Activated CD8-positive, alpha-beta T cell treated with anti-CD3 and anti-CD28 coated beads, Interleukin-2, amount 10 ng/mL, durations not matched to agents 7 days and 5 days (primary cell): ENCODE measurements at places on chromosomes 1 and 21. TPM values are rescaled to one million over a fixed set of nuclear protein-coding genes. Genes with fewer than 3 reads are reported as not detected.

Gene SLC45A3
- total RNA-seq = 0.21 TPM

Gene RGS7
- total RNA-seq = not detected

Gene OXCT2
- total RNA-seq = 0.47 TPM

Gene DNAJC16
- total RNA-seq = 15.6 TPM

Gene CD55
- total RNA-seq = 82.1 TPM

DNA sequence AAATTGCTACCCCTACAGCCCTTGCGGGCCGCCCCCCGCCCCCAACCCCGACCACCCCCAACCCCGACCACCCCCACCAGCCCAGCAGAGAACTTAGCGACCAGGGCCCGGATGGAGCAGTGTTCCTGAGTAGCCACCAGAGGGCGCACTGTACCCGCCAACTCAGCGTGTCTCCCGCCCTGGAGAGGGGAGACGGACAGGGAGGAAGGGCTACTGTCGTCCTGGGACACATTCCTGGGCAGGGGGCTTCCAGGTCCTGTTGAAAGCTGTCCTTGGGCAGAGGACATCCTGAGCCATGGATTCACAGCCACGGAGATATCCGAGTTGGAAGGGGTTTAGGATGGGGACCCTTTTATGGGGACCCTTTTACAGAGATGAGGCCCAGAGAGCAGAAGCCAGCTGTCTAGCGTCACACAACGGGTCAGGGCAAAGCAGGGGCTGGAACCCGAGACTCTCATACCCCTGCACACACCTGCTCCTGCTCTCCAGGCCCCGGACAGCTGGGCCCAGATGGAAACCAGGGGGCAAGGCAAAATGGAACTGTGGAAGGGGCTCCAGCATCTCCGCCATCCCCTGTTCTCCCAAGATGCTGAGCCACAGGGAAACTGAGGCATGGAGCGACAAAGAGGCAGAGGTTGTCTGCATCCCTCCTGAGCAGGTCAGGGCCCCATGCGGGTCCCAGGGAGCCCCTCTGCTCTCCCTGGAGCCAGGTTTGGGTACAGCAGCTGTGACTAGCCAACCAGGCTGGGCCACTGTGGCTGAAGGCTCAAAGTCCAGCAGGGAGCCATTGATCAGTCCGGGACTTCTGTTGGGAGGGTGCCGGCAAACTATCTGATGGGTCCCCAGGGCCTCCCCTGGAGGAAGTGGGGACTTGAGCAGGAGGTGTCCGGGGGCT is 25.0 kb upstream of the LAPTM5 start:
- H3K4me1 ChIP-seq = peaks cover 18% of the 10 kb centered on the region
- no peak overlapping the region for H3K27ac ChIP-seq
- H3K27me3 ChIP-seq = no peaks in the 10 kb centered on the region
- H3K36me3 ChIP-seq = no peaks in the 10 kb centered on the region

DNA sequence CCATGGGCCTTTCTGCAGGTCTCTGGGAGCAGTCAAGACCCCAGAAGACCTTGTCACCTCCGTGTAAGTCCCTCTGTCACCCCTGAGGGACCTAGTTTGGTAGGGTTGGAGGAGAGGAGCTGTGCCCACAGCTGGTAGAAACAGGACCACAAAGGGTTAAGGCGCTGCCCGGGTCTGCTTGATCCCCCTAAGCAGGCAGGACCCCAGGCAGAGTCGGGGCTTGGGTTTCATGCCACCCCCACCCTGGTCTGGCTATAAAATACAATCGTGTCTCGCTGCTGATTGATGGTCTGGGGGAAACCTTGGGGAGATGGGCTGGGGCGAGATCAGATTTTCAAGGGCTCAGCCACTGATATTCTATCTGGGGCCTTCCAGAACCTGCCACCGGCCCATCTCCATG is 50.9 kb downstream of the TAS1R2 start:
- no peak overlapping the region for H3K4me3 ChIP-seq
- no peak for DNase-seq
- H3K27ac ChIP-seq = no peak overlapping the region
- peaks cover 5% of the 10 kb centered on the region for H3K27me3 ChIP-seq
- H3K36me3 ChIP-seq = no peaks in the 10 kb centered on the region

DNA sequence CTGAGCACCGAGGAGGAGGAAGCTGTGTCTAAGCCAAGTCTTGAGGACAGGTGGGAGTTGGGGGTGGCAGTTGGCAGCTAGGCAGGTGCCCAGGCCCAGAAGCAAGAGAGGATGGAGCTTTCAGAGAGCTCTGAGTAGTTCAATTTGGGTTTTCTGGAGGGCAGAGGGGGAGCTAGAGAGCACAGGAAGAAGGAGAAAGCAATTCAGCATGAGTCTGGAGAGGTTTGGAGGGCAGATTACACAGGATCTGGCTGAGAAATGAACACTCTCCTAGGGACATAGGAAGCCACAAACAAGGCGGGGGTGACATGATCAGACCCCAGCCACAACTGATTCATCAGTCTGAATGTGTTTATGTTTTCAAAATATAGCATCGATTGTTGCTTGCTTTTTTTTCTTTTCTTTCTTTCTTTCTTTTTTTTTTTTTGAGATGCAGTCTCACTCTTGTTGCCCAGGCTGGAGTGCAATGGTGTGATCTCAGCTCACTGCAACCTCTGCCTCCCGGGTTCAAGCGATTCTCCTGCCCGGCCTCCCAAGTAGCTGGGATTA is 23.8 kb downstream of the PTPRF start:
- H3K4me3 ChIP-seq = no peak overlapping the region
- peaks cover 8% of the 10 kb centered on the region for H3K4me1 ChIP-seq
- H3K27me3 ChIP-seq = peaks cover 9% of the 10 kb centered on the region
- DNase-seq = peak; percentile 55

DNA sequence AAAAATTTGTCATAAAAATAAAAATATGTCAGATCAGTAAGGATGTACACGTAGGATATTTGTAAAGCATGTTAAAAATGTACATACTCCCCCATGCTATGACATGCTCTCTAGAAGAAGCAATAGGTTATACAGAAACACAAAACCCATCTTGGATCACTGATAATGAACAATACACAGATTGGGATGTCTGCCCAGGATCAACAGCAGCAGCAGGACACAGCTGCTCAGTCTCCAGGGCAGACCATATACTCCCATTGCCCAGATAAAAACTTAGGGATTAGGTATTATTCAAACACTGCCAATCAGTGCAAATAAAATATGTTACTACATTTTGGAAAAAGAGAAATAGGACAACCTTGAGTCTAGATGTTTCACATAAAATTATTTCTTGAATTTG is 39.0 kb downstream of the DAB1 start:
- no peaks in the 10 kb centered on the region for H3K36me3 ChIP-seq
- no peak overlapping the region for H3K27ac ChIP-seq
- H3K4me1 ChIP-seq = no peaks in the 10 kb centered on the region

DNA sequence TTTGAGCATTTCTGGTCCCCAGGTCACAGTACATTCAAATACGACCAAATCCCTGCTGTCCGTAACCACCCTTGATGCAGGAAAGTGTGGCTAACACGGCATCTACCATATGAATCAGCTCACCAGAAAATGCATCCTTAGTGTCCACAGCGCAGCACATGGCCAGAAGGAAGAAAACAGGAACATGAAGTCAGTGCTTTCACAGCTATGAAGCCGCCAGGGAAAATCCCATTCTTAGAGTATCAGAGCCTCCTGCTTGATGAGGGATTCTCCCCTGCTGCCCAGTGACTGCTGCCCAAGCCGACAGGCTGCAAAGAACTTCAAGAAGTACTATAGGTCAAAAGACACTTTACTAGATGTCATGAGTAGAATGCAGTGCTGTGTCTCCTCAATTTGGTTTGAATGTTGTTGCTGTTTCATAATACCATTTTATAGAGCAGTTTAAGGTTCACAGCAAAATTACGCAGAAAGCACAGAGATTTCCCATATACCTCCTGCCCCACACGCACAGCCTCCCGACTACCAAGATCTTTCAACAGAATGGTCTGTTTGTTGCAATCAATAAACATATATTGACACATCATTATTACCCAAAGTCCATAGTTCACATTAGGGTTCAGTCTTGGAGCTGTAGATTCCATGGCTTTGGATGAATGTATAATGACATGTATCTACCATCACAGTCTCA is 14.5 kb downstream of the TIAM1 start:
- no peaks in the 10 kb centered on the region for H3K27me3 ChIP-seq
- no peak for DNase-seq
- no peak overlapping the region for H3K4me3 ChIP-seq
- H3K27ac ChIP-seq = no peak overlapping the region

DNA sequence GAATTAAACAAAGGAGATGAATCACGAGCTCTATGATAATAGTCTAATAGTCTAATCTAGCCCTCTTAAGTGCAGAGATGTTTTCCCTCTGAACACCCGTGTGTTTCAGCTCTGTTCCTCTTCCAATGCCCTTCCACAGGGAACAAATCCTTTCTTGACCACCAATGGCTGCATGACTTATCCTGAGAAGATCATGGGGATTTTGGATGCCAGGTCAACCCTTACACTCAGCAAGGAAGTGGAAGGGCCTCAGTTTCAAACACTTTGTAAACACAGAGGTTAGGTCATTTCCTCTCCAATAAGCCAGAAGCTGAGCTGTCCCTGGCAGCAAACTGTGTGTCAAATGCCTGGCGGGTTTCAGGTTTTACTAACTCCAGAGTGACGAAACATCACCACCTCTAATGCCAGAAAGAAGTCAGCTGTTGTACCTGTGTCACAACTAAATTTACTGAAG is 200.0 kb downstream of the GABPA start:
- H3K27me3 ChIP-seq = no peaks in the 10 kb centered on the region
- H3K27ac ChIP-seq = peak overlapping the region; percentile 70
- no peak overlapping the region for H3K4me3 ChIP-seq
- peak; percentile 31 for DNase-seq
- H3K4me1 ChIP-seq = peaks cover 11% of the 10 kb centered on the region

- H3K27me3 ChIP-seq = no peaks in the 10 kb centered on the region
- no peaks in the 10 kb centered on the region for H3K4me1 ChIP-seq
- no peak overlapping the region for H3K4me3 ChIP-seq
- H3K27ac ChIP-seq = no peak overlapping the region
- no peaks in the 10 kb centered on the region for H3K36me3 ChIP-seq
- no peak for DNase-seq
Observed at GRCh38 chr1:43590388-43590925, 59.5 kb upstream of the KDM4A start.

DNA sequence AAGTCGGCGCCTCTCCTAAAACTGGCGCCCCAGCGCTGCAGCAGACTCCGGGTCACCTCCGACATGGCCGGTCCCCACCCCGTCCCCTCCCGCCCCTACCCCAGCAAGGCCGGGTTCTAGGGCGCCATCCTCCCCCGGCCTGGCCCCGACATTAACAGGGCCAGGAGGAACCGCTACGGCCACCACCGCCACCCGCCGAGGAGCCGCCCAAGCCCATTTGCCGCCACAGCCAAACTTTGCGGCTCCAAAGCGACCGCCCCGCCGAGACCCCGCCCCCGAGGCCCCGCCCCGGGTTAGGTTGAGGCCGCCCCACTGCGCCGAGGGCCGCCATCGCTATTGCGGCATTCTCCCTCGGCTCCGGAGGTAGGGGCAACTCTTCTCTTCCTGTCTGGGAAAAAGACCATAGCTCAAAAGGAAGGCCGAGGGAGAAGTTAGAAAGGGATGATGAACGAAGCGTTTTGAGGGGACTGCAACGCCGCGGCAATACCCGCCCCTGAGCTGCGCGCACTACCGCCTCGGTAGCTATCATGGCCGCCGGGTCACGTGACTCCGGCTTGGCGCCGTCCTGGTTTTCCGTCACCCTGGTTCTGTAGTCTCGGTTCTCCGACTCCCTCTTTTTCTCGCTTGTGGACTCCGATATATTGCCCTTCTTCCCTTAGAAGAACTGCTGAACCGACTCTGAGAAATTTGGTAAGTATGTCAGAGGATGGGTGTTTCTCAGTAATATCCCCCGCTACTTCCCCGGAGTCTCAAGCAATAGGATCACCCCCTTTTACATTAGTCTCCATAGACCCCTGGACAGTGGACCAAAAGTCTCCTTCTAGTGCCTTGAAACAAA is at the start of the genes AIDA and BROX:
AIDA (minus strand) TSS at position 239 of the 838 bp plus-strand sequence; CDS start at position 65, 174 bp downstream.
BROX (plus strand) TSS at position 312 of the 838 bp plus-strand sequence. CDS start 3,136 bp downstream, outside the sequence.
- H3K27ac ChIP-seq = peak within 1 kb of the TSS; percentile 100
- peaks cover 60% of the 10 kb centered on the region for H3K36me3 ChIP-seq

DNA sequence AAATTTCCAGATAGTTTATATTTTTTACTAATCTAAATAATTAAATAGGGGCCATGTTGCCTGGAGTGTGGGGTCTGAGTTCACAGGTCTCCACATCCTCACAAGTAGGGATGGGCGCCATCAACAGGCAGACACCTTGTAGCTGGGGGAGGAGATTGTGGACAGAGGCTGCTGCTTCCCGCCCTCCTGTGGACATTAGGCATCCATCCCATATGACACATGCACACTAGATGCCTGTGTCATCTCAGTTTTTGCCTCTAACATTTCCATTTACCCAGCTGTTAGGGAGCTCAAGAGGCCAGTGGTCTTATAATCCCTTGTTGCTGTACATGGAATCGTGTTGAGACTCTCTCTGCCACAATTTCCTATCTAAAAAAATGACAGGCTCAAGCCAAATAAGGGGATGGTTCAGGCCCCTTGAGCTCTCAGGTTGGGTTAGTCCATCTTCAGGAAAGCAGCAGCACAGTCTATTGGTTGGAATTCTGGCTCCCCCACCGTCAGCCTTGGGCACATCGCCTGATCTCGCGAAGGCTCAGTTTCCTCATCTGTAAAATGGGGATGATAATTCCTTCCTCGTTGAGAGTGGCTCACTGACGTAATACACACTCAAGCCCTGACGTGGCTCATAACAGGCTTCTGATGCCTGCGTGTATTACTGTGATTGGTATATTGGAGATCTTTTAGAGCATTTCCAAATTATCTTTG is 13.6 kb downstream of the LHX4 start:
- no peak overlapping the region for H3K4me3 ChIP-seq
- no peak overlapping the region for H3K27ac ChIP-seq
- peaks cover 30% of the 10 kb centered on the region for H3K27me3 ChIP-seq
- no peaks in the 10 kb centered on the region for H3K36me3 ChIP-seq
- DNase-seq = no peak
- H3K4me1 ChIP-seq = peaks cover 3% of the 10 kb centered on the region

DNA sequence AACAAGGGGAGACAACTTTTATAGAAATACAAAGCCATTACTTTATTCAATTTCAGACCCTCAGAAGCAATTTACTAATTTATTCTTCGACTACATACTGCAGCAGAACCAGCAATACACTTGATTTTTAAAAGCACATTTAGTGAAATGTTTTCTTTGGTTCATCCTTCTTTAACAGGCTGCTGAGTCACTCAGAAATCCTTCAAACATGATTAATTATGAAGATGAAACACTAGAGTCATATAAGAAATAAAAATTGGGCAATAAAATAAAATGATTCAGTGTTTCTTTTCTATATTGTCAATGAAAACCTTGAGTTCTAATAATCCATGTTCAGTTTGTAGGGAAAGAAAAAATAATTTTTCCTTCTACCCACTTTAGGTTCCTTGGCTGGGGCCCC is 47.0 kb downstream of the CHML start:
- H3K4me3 ChIP-seq = no peak overlapping the region
- H3K36me3 ChIP-seq = peaks cover 6% of the 10 kb centered on the region
- H3K4me1 ChIP-seq = no peaks in the 10 kb centered on the region
- DNase-seq = no peak

GRCh38 chr1:50490640-50491039 is 67.4 kb upstream of the DMRTA2 start:
- peaks cover 43% of the 10 kb centered on the region for H3K36me3 ChIP-seq
- H3K27me3 ChIP-seq = no peaks in the 10 kb centered on the region
- no peak overlapping the region for H3K4me3 ChIP-seq
- peak overlapping the region; percentile 67 for H3K27ac ChIP-seq
